Activated CD8-positive, alpha-beta memory T cell treated with anti-CD3 and anti-CD28 coated beads for 1 hour (primary cell): ENCODE measurements at places on chromosomes 2 and 18.

- DNase-seq = no peak
Observed at GRCh38 chr2:127044977-127045661, 61.8 kb downstream of the BIN1 start.

GRCh38 chr2:142714600-142714999 lies 162.9 kb upstream of the KYNU start:
- no peak for DNase-seq

- no peak for DNase-seq
Observed at GRCh38 chr2:171530378-171530777, 8.1 kb downstream of the CYBRD1 start.

DNA sequence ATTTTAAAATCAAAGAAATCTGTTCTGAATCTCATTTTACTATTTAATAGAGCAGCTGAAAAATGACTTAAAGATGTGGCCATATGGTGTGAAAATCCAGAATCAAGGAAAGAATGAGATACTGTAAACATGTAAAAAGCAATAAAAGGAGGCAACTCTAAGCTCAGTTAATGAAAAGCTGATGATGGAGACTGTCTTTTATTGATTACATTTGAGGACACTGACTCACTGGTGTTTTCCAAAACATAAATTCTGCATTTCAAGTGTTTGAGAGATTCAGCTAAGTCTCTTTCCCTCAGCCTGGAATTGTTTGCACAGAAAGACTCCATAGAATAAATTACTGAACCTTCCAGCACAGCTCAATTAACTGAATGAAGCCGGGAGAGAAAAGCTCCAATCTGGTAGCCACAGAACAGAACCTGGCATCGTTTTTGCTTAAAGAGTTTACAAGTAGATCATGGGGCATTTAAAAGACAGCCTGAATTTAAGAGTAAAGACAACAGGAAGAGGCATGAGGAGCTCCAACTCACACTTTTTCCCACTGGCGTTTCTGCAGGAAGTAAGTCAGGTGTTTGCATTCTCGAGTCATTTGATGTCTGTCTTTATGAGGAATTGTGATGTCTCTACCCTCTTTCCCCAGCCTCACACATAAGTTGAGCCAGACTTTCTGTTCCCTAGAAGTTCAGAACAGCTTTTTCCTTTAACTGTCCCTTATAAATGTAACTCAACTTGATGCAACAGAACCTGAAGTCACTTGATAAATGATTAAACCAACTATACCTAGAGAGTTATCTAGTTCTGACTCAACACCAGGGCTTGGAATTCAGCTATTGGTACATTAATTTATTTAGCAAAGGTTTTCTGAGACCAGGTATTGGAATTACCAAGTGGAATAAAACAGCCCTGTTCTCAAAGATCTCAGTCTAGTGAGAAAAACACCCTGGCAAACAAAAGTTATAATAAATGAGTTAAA lies 53.3 kb downstream of the FTCDNL1 start:
- no peak for DNase-seq

- no peak for DNase-seq
Observed at GRCh38 chr2:211477537-211478275, 921.3 kb downstream of the CPS1 start.

DNA sequence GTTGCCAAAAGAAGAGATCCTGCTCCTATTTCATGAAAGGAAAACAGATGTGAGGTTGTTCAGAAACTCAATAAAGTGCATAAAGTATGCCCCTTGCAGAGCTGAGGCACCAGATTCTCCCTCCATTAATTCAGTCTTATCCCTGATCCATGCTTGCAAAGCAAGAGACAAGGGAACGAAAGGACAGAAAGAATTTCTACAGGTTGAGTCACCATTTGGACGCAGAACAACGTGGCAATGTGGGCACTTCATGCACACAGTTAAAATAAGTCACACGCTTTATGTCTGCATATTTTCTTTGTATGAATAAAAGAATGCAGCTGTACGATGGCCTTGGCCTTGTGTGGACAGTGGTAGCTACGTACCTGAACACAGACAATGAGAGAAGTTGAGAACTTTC lies 321.7 kb upstream of the REV1 start:
- no peak for DNase-seq

GRCh38 chr2:39919511-39920306 lies 140.7 kb upstream of the THUMPD2 start:
- no peak for DNase-seq

GRCh38 chr2:42618972-42619371 lies 50.5 kb downstream of the MTA3 start:
- no peak for DNase-seq

DNA sequence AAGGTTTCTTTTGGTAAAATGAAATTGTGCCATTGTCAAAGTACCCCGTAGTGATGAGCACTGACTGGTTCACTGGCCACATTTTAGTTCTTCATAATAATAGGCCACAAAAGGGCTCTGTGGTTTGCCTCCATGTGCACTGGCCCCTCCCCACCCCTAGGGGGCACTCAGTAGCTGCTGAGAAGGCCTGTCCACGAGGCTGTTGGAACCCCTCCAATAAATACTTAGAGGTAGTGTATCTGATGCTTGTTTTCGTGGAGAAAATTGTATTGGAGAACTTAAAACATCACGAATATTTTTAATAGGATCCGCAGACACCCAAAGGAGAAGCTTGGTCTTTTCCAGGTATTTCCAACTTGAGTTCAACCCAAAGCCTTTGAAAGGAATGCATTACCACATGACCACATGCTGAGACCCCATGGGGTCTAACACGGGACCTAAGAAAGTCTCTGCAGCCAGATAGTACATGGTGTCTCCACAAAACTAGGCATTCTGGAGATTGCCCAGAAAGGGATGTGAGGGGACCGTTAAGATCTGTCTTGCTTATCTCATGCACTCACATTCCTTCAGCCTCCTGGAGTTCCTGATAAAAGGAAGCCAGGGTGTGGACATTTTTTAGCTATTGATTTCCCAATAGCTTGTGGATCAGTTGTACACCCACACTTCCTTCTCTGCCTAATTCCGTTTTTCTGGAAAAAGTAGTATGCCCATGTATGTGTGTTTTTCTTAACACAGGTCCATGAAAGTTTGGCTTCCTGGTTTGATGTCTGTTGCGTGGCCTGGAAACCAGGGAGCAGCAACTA lies 28.5 kb upstream of the NOSTRIN start:
- DNase-seq = no peak

DNA sequence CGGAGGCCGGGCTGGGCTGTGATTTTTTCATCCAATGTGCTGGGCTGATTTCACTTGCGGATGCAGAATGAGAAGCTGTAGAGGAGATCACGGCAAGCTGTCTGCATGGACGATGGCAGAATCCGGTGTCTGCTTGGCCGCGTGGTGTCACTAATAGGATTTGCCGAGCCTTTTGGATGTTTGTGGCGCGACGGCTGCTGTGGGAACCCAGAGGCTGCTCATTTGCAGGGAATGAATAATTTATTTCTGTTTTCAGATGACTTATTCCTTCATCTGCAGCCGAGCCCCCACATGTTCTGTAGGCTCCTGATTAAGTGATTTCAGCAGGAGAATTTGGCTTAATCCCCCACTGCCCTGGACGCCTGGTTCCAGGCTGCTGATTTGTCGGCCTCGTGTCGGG lies 62.6 kb downstream of the ODC1 start:
- DNase-seq = no peak

DNA sequence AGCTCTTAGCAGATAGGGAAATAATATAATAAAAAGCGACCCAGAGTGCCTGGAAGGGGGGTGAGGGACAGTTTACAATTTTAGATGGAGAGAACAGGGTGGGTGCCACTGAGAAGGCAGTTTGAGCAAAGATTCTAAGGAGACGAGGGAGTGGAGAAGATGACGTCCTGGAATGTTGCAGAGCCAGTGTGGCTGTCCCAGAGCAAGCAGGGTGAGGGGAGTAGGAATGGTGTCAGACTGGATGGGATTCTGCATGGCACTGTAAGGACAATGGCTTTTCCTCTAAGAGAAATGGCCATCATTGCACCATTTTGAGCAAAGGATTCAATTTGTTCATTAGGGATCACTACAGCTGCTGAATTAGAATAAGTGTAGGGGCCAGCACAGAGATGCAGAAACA lies 73.1 kb downstream of the FAM124B start:
- no peak for DNase-seq

DNA sequence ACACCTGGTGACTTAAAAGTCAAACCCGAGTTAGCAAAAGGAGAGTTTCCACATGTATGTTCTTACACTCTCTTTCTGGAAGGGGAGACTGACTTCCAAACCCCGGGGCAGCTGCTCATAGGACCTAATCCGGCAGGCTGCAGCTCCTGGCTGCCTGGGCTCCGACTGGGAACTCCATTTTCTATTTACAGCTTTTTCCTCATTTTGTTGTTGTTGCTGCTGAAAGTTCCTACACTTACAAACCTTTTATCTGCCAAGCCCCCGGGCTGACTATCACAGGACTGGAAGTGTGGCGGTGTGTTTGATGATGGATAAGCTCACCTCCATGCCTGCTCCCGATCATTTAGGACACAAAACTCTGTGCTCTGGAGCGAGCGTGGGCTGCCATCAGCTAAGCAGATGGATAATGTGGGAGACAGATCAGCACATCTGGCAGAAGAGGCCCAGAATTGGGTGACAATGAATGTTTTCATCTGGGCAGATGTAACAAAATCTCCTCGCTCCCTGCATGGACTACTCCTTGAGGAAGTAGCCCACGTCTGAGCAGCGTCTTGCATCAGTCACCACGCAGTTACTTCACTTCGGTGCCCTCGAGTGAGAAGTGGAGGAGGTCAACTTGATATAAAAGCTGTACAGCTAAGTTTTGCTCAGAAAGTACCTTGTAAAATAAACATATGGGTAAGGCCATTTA lies 114.4 kb upstream of the COPS8 start:
- DNase-seq = no peak

GRCh38 chr2:68429311-68429826 lies 37.7 kb downstream of the FBXO48 start:
- DNase-seq = no peak

GRCh38 chr2:200089040-200089755 lies 133.8 kb downstream of the MAIP1 start:
- DNase-seq = no peak

GRCh38 chr18:10475654-10476291 lies 21.3 kb downstream of the APCDD1 start:
- no peak for DNase-seq

- DNase-seq = no peak
Observed at GRCh38 chr2:57701391-57701791, 345.2 kb upstream of the VRK2 start.

- DNase-seq = no peak
Observed at GRCh38 chr18:55863876-55864275, 275.9 kb upstream of the TCF4 start.

DNA sequence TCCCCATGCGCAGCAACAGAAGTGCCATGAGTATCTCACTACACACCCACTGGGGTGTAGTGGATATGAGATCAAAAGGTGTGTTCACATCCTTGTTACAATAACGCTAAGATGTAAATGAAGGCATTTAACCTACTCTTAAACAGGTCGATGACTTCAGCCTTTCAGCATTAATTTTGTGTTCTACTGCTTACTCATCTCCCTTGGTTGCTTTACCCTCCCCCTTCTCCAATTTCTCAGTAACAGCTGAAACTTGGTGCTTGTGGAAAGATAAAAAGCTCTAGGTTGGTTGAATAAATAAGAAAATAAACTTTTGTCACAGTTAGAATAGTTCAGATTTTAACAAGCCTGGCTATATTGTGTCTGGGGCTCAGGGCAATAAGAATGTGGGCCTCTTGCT lies 147.5 kb upstream of the SESTD1 start:
- no peak for DNase-seq

- no peak for DNase-seq
Observed at GRCh38 chr2:82023710-82024109, 1719.2 kb upstream of the LRRTM1 start.
